Stimulated activated CD4-positive, alpha-beta T cell treated with anti-CD3 and anti-CD28 coated beads, Interleukin-12 subunit alpha, Interleukin-12 subunit beta, amount 100 ng/mL, for 24 hours (primary cell): ENCODE measurements at places on chromosomes 16 and 17.

GRCh38 chr16:20871258-20871657 lies 28.9 kb downstream of the DCUN1D3 start:
- DNase-seq, result no peak

DNA sequence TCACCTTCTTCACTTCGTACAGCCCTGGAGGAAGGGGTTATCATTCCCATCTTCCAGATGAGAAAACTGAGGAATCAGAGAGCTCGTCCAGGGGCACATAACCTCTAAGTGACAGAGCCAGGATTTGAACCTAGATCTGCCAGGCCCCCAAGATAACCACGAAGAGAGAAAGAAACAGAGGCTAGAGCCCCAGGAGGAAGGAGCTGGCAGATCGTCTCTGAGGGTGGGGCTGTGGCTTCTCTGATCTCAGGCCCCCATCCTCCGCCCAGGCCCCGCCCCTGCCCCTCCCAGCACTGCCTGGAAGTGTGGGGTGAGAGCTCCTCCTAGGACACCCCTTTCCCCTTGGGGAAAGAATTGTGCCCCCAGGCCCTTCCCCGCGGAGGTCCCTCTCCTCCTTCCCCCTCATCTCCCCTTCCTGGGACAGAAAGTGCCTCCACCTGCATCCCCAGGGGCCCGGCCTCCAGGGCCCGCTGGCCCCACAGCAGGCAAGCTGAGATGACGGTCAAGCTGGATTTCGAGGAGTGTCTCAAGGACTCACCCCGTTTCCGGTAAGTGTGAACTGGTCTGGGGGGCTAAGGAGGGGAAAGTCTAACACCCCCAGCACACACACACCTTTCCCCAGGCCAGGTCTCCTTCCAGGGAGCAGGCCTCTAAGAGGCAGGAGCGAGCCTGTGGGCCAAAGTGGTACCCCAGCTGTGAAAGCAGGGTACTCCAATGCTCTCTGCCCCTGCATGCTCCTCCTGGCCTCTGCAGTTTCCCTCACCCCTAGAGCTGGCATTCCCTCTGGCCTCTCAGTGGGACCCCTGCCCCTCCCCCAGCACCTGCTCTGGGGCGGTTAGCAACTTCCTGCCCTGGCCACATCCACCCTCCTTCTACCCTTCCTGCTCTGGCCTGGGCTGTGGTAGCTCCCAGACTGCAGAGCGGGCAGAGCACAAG lies at the start of gene ACAP1:
ACAP1 (plus strand) TSS at position 290 of the 936 bp plus-strand sequence; CDS start at position 496, 206 bp downstream.
- DNase-seq, result peak; percentile 70

- no peak for DNase-seq
Measured at GRCh38 chr16:64133366-64133765, 988.5 kb downstream of the CDH11 start.

DNA sequence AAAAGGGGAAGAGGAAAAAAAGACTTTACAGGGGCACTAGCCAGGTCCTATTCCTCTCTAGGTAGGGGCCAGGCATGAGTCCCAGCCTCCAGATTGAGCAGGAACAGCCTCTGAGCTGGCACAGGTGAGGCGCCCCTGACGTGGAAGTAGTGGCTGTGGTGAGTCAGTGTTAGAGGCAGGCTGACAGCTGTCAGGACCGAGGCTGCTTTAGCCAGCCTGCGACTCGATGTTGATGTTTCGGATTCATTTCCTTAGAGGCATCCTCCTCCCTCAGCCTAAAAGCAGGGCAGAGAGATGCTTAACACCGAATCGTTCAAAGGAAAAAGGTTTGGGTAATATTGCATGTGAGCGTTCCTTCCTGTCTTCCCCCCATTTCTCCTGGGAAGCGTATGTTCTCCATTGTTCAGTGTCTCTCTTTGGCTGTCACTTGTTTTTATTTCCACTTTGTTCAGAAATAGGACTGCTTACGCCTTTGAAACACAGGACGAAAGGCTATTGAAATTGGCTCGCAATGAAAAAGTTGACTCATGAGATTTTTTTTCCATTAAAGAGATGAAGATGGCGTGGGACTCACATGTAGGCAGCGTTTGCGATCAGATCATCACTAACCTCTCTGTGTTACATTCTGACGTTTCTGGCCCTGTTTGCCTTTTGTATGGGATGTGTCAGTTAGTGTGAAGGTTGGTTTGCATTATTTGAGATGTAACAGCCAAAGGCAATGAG lies 1.3 kb downstream of the KIAA0513 start:
- peak; percentile 62 for DNase-seq

- DNase-seq, result no peak
Measured at GRCh38 chr17:2057175-2057759, 2.4 kb downstream of the HIC1 start.

GRCh38 chr17:50276588-50277356 lies 2.5 kb downstream of the TMEM92 start:
- no peak for DNase-seq

- DNase-seq, result no peak
Measured at GRCh38 chr17:28219771-28220170, 99.2 kb upstream of the TMEM97 start.

DNA sequence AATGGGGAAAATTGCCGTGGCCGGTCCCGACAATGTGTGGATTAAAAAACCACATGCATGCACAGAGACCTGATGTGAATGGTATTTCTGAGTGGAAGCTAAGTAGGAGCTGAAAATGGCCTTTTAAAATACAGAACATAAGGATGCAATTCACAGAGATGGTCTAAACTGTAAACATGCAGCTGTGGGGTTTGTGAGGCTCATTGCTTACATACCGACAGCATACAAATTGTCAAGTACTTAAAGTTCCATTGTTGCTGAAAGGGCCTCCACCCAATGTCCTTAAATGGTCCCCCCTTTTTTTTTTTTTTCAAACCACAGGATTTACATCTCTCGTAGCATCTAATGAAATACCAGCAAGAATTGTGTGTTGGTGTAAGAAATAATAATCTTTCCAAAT lies 523.2 kb downstream of the MAF start:
- DNase-seq, result no peak

DNA sequence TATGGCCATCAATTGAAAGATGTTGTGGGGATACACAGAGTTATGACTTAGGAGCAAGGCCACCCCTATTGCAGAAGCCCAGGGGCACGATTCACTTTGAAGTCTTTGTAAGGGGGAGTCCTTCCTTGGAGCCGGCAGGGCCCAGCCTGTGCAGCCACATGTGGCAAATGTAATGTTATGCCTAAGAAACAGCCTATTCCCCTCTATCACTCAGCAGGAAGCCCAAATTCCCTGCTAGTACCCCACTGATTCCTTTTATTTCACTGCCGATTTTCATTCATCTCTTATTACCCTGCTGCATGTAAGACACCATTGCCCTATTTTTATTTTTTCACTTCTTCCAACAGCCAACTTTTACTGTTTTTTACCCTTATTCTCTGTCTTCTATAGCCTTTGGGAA lies 233.2 kb downstream of the PMP22 start:
- no peak for DNase-seq

DNA sequence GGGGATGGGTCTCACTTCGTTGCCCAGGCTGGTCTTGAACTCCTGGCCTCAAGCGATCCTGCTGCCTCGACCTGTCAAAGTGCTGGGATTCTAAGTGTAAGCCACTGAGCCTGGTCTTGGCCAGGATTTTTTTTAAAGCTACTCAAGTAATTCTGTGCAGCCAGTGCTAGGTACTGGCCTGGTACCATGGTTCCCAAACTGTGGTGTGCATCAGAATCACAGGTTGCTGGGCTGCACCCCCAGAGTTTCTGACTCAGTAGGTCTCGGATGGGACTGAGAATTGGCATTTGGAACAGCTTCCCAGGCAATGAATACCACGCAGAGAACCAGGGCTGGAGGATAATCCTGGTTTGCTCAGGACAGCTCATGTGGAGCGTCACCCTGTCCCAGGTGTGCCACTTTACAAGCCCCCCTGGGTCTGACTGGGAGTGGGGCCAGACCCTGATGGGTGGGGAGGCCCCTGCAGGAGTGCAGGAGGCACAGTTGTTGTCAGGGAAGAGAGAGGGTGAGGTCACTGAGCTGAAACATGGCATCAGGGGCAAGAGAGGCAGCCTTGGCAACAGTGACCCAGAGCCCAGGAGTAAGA lies 10.7 kb upstream of the MRPS23 start:
- no peak for DNase-seq

DNA sequence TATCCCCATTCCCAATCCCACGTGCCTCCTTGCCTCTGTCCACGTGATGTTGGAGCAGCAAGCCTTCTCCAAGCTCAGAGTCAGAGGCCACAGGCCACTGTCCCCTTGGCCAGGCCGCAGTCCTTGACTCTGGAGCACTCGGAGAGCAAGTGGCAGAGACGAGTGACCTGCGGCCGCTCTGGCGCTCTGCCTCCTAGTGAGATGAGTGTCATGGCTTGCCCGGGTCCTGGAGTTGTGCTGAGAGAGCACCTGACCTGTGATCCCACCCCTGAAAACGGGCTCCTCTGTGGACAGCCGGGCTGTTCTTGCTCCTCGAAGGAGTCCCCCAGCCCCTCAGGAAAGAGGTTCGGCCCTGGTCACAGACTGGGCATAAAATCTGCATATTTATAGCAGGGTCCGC lies 10.0 kb upstream of the FASN start:
- DNase-seq, result no peak

- no peak for DNase-seq
Measured at GRCh38 chr16:89437251-89437987, 52.9 kb downstream of the ANKRD11 start.

- no peak for DNase-seq
Measured at GRCh38 chr16:78762222-78762621, 662.8 kb downstream of the WWOX start.

- DNase-seq, result no peak
Measured at GRCh38 chr17:78986649-78987328, 7.1 kb upstream of the LGALS3BP start.
